Choroid plexus epithelial cell (primary cell): ENCODE measurements at places on chromosomes 7 and 10.

DNA sequence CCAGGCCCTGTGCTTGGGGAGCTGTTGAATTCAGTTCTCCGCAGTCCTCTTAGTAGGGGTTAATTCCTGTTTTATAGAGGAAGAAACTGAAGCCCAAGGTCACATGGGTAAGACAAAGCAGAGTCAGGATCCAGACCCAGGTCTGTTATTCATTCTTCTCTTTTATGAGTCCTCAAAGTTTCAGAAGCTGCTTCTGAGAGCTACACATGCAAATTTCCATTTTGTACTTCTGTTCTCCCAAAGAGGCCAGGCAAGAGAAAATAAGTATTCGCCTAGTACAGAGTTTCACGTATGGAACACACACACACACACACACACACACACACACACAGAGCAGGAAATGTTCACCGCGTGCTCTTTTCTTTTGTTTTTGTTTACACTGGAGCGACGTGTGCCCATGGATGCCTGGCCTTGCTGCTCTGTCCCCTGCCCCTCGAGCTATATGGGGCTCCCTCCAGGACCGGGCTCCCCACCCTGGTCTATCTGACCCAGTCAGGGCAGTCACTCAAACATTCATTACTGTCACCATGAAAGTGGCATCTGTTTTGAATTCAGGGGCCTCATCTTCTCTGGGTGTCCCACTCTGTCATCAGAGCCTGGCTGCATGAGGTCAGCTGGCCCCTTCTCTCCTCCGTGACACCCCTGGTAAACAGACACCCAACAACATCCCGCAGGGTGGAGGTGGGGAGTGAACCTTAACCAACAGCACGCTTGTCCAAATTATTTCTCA lies 84.4 kb downstream of the TNS3 start:
- peak; percentile 47 for DNase-seq

DNA sequence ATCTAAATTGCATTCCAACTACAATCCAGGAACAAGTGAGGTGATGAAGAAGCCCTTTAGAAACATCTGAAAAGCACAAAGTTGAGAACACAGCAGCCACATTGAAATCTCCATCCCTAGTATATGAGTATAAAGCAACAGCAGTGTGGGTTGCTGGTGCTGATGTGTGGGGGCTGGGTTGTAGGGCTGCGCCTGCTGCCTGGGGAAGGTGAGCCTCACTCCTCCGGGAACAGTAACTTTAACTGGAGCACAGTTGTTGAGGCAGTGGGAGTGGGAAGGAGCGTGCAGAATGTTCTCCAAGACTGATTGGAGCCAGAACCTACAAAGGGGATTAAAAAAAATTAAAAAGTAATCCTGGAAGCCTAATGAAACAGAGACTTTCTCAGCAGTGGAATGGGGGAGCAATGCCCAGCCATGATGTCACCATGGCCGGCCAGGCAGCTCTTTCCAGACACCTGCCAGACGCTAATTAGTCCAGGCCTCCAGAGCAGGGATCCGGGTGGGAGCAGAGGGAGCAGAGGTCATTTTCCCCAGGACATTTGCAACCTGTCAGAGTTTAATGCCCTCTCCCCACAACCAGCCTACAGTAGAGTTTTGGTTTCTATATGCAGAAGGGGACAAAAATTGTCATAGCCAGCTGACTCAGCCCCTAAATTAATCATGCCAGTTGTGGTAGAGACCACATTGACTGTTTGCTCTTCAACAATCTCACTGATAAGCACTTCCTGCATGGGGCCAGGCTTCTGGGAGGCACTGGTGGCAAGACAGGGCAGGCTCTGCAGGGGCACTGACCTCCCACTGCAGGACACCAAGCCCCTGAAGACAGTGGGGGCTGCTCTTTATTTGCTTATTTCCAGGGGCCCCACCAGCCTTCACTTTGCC lies 133.0 kb upstream of the ZNF32 start:
- no peak for DNase-seq

DNA sequence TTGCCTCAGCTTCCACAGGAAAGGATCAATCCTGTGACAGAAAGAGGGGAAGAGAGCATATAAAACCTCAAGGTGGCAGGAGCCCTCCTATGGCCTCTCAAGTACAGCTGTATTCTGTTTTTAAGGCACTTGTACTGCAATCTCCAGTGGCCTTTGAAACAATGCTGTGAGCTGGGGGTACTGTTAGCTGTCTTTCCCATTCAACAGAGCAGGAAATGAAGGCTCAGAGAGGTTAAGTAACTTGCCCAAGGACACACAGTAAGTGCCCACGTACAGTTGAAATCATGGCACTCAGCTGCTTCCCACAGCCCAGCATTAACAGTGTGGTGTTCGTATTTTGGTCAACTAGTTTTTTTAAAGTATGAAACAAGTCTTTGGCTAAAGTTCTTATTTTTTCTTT lies 34.0 kb downstream of the DUSP5 start:
- DNase-seq, result no peak

GRCh38 chr10:96073722-96074121 lies 30.3 kb downstream of the CCNJ start:
- peak; percentile 89 for DNase-seq

DNA sequence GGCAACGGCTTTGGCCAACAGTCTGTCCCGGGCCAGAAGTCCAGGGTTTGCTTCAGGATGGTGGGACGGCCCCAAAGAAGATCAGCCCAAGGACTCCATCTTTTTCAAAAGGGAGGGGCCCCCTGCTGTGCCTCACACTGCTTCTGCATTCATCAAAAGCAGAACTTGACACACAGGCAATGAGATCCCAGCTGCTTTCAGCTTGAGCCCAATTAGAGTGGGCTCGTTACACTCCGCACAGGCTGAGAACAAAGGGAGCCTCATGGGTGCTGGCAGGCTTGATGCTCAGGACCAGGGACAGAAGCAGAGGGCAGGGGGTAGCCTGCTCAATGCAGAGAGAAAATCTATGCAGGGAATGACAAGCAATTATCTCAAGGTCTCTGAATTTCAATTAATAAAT lies 45.5 kb downstream of the VOPP1 start:
- DNase-seq, result no peak

GRCh38 chr10:74708246-74708645 lies 118.2 kb upstream of the KAT6B start:
- no peak for DNase-seq

DNA sequence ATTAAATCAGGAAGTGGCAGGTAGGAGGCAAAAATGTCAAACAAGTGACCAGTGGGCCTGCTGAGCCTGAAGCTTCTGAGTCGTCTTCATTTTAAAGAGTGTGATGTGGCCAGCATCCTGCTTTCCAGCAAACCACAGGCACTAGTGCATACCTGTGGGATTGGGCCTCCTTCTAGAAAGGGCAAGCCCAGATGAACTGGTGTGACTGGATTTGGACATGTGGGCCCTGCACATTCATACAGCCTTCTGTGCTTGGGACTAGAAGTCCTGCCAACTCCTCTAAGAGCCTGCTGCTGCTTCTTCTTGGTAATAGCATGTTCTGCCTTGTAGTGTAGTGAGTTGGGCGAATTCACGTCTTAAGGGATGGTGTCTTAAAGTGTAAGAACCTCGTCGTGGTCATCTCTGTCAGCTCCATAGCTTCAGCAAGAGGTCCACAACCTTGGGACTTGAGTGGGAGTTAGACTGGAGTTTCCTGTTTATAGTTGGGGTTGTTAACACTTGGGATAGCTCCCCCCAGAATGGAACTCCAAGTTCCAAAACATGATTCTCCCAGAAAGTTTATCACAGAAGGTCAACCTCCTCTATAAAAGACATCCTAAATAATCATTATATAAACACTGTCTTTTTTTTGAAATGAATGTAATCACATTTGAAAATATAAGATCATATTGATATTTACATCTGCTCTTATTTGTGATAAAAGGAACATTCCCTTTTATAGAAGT lies 11.2 kb downstream of the BMPER start:
- peak; percentile 13 for DNase-seq

GRCh38 chr7:158784270-158784669 lies 45.0 kb downstream of the ESYT2 start:
- DNase-seq, result peak; percentile 43

DNA sequence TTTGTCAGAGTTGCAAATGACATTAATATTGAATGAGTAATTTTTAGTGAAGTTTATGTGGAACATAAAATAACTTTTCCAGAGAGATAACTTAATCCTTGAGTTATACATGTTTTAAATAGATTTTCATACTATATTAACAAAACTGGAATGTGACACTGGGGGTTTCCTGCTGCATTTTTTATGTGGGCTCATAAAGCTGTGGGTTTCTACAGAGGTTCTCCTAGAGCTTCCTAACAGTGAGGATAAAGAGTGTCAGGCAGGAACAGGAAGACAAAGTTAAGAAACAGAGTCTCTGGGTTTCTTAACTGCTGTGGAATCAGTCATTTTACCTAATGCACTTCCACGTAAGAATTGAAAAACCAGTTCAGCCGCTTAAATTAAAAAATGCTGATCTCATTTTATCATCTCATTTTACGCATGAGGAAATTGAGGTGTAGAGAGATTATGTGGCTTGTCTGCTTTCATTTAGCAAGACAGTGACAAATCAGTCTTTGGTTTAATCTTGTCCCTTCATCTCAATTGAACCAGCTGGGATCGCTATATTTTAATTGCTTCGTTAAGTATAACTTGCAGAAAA lies 5.0 kb downstream of the CD36 start:
- DNase-seq, result no peak

GRCh38 chr10:75406462-75407223 lies 5.1 kb upstream of the ZNF503 start:
- no peak for DNase-seq

- DNase-seq, result no peak
Measured at GRCh38 chr7:51308696-51309095, 7.9 kb downstream of the COBL start.

GRCh38 chr10:105702211-105702610 lies 1061.1 kb downstream of the SORCS3 start:
- no peak for DNase-seq

DNA sequence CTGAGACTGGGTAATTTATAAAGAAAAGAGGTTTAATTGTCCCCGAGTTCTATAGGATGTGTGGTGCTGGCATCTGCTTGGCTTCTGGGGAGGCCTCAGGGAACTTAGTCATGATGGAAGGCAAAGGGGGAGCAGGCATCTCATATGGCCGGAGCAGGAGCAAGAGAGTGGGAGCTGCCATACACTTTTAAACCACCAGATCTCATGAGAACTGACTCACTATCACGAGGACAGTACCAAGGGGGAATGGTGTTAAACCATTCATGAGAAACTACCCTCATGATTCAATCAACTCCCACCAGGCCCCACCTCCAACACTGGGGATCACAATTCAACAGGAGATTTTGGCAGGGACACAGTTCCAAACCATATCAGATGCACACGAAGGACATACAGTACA lies 199.9 kb upstream of the DPP6 start:
- no peak for DNase-seq

DNA sequence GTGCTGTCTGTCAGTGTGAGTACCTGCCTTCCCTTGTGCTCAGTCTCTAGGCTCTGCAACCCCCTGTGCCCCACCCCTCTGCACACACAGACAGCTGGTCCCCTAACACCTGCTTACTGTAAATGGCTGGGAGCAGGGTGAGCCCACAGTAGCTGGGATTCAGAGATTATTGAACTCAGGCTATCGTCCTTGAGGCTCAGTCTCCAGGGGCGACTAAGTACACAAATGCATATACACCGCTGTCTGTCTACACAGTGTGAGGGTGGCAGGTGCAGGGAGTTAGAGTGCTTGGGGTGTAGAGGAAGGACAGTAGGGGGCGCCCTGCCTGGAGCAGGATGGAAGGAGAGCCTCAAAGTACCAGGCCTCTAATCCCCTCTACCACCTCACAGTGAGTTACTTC lies 12.9 kb downstream of the UPP1 start:
- DNase-seq, result no peak

DNA sequence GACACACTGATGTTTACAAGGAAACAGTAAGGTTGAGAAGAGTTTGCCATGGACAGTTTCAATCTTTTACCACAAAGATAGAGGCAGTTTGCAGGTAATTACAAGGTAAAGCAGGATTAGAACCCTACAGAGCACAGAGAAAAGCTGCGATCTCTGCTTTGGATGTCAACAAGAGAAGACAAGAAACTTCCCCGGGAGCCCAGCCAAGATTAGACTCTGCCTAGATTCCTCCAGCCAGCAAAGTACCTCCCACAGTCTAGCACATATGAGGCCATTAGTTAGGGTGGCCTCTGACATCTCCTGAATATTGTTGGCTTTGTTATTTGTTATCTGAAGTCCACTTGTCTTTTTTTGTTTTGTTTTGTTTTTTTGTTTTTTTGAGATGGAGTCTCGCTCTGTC lies 178.1 kb downstream of the CALN1 start:
- no peak for DNase-seq

DNA sequence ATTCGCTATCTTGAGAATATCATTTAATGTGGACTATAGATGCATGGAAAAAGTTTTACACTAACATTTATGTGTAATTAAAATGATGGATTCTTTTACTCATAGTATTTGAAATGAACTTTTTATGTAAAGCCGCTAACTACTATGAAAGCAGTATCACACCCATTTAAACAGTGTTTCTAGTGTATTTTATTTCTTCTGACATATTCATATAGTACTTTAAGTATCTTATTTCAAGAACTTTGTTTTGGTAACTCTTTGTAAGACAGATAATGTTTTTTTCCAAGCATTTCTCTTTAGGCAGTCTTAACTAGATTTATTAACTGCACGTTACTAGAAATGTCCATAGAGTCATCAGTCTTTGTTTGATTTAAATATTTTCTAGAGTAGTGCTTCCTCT lies 12.5 kb upstream of the ARMC3 start:
- no peak for DNase-seq

GRCh38 chr10:60663850-60664249 lies 114.4 kb upstream of the CDK1 start:
- peak; percentile 77 for DNase-seq

GRCh38 chr10:103967448-103968071 lies 620 bp downstream of the SLK start:
- DNase-seq, result no peak

DNA sequence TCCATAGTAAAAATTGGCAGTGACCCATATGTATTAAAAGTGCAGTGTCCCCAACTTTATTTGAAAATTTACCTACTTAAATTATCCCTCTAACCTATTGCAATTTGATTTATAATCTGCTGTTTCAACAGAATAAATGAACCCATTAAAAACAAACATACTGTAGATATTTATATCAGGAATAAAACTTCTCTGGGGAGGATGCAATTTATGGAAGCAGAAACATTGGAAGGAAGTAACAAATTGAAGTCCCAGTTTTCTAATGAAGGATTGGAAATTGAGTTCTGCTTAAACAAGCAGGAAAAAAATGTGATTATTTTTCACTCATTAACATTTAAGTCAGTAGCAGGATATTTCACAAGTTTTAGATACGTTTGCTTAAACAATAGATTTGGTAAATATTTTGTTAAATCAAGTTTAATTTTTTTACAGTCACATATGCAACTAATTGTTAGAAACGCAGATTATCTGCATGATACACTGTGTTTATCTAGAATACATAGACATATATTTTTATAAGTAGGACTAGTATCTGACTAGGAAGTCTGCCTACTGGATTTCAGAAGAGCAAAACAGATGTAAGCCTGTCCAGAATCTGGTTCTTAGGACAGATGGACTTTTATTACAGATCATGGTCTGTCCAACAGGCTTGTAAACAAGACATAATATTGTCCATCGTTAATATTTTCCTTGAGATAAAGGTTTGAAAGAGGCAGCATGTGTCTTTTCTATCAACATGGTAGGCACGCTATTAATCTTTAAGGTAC lies 5.3 kb downstream of the AGMO start:
- no peak for DNase-seq
